ENCODE measurements at places on chromosomes 11 and 22.

- DNase-seq = no peak
Measured at GRCh38 chr22:32341122-32341740, 16.4 kb upstream of the RFPL3 start.

GRCh38 chr11:35281169-35281688, 138.1 kb downstream of the SLC1A2 start:
- no peak for DNase-seq

- DNase-seq = no peak
Measured at GRCh38 chr11:68125164-68125563, 4.0 kb upstream of the CHKA start.

DNA sequence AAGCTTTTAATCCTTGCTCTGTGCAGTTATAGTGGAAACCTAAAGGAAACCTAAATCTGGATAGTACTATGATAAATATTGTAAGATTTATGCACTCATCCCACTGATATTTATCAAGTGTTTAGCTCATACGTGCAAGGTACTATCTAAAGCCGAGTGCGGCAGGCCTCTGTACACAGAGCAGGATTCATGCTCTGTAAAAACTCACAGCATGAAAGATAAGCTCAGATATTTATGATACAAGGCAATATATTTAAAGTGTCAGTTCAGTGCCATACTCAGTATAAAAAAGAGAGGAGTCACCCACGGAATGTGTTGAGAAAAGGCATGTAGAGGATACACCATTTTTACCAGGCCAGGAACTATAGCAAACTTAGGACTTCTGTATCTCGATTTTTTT, 66.2 kb downstream of the MAML2 start:
- no peak for DNase-seq

- DNase-seq = peak; percentile 91
Measured at GRCh38 chr22:36506637-36507517, at the start of gene FOXRED2. Gene FOXRED2 (minus strand): TSS chr22:36507040. CDS start chr22:36506422, 618 bp downstream.

- peak; percentile 64 for DNase-seq
Measured at GRCh38 chr11:77187776-77188632, 60.0 kb downstream of the MYO7A start.

DNA sequence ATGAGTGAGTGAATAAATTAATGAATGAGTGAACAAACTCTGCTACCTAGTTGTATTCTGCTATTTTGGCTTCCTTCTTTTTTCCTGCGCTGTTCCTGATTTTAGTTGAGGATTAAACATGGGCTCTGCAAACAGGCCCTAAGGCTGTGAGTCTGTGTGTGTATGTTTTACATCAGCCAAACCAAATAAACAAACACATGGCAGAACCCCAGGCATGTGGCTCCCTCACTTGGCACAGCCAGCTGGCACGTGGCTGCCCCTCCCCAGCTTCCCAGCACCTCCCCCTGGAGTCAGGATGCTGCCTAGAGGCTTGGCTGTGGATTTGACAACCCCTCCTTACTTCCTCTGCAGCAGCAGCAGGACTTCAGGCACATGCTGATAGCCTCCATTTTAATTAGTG, 593.2 kb downstream of the INSC start:
- DNase-seq = no peak

- no peak for DNase-seq
Measured at GRCh38 chr11:32069361-32070058, 21.4 kb upstream of the RCN1 start.

GRCh38 chr11:94449437-94449836, 44.2 kb downstream of the MRE11 start:
- DNase-seq = no peak

DNA sequence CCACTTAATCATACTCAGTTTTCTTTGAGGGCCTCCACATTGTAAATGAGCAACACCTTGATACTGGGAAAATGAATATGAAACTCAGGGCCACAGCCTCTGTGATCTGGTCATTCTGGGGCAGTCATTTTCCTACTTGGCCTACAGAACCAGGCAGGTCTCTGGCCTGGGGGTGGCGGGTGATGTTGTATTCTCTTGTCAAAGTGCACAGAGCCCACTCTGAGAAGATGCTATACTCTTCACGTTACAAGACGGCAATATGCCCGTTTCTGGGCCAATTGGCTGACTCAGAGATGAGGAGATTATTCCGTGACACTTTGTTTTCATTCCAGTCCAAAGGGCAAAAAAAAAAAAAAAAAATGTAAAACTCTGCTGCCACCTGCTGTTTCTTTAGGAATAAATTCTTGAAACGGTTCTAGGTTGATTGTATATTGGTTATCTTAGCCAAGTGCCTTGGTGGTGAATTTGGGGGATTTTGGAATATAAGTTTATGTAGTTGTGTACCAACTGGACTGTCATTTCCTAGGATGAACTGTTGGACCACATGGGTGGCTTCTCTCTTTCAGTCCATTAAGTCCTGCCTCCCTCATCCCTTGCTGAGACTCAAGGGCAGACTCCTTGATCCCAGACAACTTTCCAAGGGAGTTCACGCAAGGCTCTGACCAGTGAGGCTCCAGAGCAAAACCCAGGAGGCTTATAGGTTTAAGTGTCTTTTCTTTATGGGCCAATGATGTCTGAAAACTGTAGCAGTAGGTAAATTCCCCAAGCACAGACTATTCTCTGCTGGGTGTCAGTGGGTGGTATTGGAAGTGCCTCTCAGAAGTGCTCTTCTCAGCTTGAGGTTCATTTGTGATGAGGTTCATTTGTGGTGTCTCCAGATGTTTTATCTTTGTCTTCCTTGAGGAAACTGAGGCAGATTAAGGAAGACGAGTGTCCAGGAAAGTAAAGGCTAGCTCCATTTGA, 18.2 kb downstream of the ADM start:
- peak; percentile 52 for DNase-seq

DNA sequence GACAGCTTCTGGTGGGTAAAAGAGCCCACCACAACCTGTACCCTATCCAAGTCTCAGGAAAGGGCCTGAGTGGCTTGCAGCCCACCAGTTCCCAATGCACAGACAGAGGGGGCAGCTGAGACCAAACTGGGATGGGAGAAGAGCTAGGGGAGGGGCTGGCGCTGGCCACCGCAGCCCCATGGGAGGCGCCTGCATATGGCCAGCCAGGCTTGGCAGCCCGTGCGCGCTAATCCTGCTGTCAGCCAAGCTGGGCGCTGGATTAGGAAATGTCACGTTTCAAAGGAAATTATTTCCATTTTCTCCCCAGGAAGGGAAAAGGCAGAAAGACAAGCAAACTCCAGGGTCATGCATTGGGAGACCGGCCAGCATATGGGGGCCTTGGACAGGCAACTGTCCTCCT, 236.8 kb downstream of the BUD13 start:
- DNase-seq = no peak

GRCh38 chr11:130214861-130215530, 55.4 kb downstream of the ST14 start:
- no peak for DNase-seq

DNA sequence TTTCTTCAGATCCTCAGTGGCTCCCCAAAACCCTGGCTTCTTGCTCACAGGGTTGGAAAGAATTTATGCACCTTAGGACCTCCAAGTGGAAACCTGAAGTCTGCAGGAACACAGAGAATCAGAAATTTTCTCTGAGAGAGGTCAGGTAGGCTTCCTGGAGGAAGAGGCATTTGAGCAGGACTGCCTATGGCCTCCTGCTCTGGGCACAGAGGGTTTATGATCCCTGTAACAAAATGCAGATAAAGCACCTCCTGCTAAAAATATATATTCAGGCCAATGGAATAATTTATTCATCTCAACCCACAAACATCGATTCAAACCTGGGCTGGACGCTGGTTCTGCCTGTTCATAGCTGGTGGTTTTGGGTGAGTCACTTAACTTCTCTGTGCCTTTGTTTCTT, 68.1 kb upstream of the FGF3 start:
- no peak for DNase-seq

GRCh38 chr11:73158356-73159051, 16.4 kb upstream of the FCHSD2 start:
- no peak for DNase-seq

DNA sequence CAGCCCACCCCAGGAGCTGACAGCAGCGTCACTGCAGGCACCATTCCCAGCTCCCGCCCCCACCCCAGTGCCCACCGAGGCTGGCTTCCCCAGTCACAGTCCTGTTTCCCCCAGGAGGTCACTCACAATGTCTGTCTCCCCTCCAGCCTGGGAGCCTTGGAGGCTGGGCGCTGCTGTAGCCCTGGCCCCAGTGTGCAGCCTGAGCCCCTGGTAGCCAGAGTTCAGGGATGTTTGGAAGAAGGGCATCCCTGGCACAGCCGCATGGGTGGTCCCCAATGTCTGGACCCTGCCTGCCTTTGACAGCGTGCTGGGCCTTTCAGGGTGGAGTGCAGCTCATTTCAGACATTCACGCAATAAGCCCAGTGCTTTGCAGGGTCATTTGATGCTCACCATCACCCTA, 4.3 kb downstream of the CAPN5 start:
- no peak for DNase-seq

DNA sequence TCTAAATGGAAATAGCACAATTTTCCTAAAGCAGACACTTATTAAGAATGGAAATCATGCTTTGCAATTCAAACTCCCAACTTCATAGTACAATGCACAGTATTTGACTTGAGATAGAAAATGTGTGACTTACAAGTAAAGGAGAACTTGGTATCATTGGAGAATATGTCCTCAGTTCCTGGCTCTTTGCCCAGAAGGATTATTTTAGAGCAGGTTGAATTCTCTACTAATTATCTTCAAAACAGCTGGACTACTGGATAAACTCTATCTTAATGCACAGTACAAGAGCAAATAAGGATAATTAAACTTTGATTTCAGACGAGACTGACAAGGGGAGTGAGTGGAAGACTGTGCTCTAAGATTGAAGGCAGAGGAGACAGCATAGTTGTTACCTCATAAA, 839.4 kb downstream of the OPCML start:
- DNase-seq = no peak

- DNase-seq = peak; percentile 56
Measured at GRCh38 chr11:60912223-60912850, 1.6 kb upstream of the TMEM109 start.

GRCh38 chr11:109421981-109422869, at the start of gene C11orf87:
Gene C11orf87 (plus strand): TSS chr11:109422190. CDS start chr11:109423634, 1,444 bp downstream.
- DNase-seq = no peak

DNA sequence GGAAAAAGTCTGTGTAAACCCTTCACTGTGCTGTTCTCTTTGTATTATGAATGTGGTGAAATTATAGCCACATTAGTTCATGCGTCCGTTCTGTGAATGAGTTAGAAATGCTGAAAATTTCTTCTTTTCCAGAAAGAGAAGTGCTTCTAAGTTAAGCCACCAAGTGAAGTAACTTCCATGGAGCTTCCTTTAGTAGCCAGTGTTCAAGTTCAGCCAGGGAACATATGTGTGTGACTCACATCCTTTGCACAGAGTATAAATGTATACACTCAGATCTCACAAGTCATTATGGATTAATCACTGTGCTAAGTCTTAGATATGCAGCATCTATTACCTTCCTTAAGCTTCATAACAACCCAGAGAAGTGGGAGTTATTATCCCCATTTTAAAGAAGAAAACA, 3.1 kb upstream of the MMP8 start:
- DNase-seq = no peak

- DNase-seq = no peak
Measured at GRCh38 chr11:66004186-66004585, 1.9 kb downstream of the BANF1 start.

- no peak for DNase-seq
Measured at GRCh38 chr22:33062361-33062760, 4.2 kb upstream of the SYN3 start.

- DNase-seq = no peak
Measured at GRCh38 chr22:19238900-19239299, 52.6 kb downstream of the CLTCL1 start.

- DNase-seq = no peak
Measured at GRCh38 chr11:65288706-65289536, 25.7 kb upstream of the CDC42EP2 start.

DNA sequence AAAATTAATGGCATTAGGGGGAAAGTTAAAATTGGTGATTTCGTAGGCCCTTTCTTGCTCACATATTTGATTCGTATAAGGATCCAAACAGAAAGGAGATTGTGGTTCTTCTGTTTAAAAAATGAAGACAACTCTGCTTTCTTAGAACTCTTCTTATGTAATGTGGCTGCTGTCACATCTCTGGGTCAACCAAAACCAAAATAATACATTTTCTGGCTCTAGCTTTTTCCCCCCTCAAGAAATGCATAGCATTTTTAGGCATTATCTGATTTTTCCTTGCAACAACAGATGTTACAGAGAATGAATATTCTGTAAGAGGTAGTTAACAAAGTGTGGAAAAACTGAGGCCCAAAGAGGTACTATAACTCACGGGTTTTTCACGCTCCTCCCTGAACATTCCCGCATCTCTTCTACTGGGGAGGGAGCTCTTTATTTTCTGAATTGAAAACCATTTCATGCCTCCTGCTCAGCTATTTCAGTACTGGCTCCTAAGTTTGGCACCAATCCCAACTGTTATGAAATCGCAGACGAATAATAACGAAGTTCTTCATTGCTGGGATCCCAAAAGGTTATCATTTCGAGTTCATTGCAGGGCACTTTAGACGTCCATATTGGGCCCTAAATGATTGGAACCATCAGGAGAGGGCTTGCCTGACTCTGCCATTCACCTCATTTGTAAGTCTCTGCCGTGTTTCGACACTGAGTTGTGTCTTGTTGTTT, 17.1 kb downstream of the GRAP2 start:
- DNase-seq = no peak

- peak; percentile 25 for DNase-seq
Measured at GRCh38 chr22:29689880-29690213, 30.0 kb upstream of the CABP7 start.

DNA sequence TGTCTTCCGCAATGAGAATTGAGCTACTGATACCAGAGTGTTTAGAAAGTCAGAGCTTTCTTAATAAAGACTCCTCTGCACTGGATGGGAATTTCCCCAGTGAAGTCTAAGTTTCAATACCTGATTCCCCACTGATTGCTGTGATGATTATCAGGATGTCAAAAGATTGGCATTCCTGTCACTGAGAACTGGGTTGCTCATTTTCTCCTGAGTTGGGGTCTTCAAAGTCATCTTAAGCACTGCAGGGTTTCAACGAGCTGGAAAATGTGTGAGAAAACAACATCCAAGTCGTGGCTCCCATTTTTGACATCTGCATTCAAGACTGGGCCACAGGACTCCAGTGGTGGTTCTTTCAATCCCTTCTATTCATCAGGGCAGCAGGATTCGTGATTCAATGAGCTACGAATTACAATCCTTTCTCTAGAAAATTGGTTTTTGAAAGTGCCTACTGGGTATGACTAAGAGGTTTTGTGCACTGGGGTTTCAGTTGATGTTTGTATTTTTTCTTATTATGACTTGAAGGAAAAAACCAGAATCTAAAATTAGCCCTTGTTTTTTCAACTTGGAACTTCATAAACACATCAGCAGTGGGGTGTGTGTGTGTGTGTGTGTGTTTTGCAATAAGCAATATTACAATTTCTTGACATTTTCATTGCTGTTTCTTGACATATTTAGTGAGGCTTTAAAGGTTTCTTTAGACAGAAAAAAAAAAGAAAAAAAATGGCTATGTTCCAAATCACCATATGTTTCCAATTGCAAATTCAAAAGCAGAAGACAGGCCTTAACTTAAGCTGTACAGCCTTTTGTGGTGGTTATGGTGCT, 233.0 kb downstream of the FAM76B start:
- no peak for DNase-seq

- DNase-seq = no peak
Measured at GRCh38 chr22:45882881-45883810, 93.8 kb downstream of the WNT7B start.

GRCh38 chr11:27420722-27421572, 51.6 kb downstream of the LGR4 start:
- no peak for DNase-seq

GRCh38 chr11:1969035-1969434, 21.9 kb downstream of the MRPL23 start:
- no peak for DNase-seq

Measured in CD4-positive, alpha-beta T cell treated with Interleukin-21 for 1 hour (primary cell).